CD4-positive, alpha-beta T cell treated with Interleukin-15 for 1 hour (primary cell): ENCODE measurements at places on chromosomes 2 and 18.

DNA sequence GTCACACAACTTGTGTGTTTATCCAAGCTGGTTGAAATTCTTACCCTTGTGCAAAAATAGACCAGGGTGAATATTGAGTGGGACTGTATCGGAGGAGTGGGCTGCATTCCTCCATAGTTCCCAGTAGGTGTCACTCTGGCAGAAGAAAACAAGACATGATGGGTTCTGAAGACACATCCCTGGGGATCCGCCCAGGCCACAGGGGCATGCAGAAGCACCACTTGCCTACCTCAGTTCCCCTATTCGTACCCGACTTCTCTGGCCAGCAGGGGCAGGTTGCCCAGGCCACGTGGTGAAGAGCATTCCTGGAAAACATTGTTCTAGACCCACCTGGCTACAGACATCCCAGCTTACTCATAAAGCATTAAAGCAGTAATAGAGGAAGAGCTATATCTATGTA lies 168.2 kb downstream of the FAM210A start:
- DNase-seq = peak; percentile 61

GRCh38 chr2:36380624-36381481 lies 25.3 kb downstream of the CRIM1 start:
- no peak for DNase-seq

DNA sequence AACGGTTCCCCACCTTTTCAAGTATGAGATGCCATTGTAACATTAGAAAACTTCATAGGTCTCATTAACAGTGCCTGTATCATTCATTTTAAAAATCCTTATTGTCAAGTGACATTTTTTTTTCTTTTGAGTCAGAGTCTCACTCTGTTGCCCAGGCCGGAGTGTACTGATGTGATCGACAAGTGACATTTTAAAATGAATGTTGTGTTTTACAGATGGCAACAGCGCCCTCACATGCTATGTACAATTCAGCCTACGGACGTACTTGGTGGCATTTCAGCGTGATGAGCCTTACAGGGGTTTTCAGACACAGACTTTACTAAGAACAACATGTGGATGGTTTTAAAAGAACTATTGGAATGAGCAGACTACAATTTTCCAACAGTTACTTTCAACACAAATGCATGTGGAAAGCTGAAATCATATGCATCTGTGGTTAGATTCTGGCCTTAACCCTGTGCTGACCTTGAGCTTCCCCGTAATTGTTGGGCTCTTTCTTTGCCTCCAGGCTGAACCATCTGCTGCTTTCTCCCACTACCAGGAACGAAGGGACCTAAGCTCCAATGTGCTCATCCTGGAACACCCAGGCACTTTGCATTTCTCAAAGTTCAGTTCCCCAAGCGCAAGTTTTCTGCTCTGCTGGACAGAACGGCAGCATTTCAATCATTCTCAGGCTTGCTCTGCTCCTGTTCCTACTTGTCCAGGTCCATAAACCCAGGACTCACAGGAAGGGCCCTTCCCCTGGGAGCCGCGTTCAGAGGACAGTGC lies 119.9 kb upstream of the NDUFV2 start:
- DNase-seq = no peak

- DNase-seq = no peak
These were observed 147.6 kb downstream of the CCBE1 start for GRCh38 chr18:59549503-59550173.

DNA sequence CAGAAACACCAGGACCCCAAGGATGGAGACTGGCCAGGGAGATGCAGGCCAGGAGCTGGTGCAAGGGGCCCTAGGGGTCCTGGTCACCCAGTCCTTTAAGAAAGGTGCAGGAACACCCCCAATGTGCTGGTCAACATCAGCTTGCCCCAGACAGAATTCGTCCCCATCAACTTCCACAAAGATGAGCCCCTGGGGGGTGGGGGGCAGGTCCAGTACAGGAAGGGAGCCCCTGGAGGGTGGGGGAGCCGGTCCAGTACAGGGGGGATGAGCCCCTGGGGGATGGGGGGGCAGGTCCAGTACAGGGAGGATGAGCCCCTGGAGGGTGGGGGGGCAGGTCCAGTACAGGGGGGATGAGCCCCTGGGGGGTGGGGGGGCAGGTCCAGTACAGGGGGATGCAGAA lies 160.7 kb upstream of the SALL3 start:
- no peak for DNase-seq

DNA sequence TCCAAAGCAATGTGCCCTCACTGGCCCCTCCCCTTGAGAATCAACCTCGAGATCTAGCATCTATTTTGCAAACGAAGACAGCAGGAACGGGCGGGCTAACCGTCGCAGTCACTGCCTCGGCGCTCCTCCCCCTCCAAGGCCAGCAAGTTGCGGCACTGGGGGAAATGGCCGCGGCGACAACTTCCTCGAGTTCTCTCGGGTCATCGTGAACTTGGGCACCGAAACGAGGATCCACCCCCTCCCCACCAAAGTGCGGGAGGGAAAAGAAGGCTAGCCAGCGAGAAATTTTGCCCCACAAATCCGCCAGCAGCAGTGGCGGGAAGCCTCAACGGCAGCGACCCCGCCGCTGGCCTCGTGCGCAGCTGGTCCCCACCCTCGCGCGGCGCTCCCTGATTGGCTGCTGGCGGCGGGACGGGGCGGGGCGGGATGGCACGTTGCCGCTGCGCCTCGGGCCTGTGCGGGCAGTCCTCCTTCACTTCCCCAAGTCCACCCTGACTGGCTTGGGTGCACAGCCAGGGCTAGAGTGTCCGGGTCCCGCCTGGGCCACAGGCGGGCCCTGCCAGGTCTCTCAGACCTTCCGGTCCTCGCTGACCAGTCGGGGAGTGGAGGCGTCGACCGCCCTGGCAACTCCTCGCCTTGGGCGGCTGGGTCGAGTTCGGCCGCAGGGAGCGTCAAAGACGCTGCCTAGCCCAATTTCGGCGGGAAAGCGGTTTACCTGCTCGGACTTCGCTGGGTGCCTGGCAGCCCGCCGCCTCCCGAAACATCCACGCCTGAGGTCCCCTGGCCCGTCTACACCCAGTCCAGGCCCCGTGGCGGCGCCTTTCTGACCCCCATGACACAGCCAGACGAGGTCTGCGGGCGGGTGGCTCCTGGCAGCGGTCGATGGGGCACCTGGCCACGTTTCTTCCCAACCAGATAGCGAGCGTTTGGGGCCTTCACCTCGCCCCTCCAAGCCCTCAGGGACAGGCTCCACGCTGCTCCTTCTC lies at the start of gene BOLL:
Gene BOLL (minus strand): TSS at position 364 of the 986 bp plus-strand sequence. CDS start 3,469 bp downstream, outside the sequence.
- DNase-seq = no peak

- DNase-seq = no peak
These were observed 5.6 kb downstream of the RAX start for GRCh38 chr18:59267503-59268126.

DNA sequence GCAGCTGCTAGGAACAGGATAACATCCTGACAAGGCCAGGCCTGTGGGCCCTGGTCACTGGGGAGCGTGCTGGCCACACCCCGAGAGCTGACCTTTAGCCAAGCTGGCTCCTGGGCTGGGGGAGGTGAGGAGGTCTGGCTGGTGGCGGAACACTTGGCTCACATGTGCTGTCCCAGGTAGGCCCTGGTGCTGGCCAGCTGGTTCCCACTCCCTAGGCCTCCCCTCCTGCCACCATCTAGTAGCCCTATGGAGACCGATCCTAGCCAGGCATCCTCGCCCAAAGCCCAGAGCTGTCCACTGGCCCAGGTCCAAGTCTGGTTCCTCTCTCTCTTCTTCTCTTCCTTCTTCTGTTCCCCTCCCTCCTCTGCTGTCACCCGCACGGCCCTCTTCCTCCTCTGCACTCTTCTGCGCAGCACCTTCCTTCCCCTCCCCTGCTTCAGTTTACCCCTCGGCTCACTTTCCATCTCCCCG lies 52.4 kb downstream of the TNS1 start:
- no peak for DNase-seq

DNA sequence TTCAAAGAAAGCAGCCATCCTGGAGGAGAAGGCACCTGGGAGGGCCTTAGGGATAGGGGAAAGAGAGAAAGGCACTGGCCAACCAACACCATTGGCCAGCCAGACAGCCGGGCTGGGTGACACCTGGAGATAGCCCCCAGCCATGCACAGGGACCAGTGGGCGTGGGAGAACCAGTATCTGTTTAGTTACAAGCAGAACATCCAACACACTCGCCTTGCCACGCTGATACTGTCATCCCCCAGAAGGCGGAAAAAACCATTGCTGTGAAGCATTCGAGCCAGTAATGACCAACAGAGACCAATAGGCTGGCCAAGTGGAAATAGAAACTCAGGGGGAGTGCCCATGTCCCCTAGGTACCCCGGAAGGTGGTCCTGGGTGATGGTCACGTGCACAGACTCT lies 15.5 kb downstream of the ASPRV1 start:
- no peak for DNase-seq

DNA sequence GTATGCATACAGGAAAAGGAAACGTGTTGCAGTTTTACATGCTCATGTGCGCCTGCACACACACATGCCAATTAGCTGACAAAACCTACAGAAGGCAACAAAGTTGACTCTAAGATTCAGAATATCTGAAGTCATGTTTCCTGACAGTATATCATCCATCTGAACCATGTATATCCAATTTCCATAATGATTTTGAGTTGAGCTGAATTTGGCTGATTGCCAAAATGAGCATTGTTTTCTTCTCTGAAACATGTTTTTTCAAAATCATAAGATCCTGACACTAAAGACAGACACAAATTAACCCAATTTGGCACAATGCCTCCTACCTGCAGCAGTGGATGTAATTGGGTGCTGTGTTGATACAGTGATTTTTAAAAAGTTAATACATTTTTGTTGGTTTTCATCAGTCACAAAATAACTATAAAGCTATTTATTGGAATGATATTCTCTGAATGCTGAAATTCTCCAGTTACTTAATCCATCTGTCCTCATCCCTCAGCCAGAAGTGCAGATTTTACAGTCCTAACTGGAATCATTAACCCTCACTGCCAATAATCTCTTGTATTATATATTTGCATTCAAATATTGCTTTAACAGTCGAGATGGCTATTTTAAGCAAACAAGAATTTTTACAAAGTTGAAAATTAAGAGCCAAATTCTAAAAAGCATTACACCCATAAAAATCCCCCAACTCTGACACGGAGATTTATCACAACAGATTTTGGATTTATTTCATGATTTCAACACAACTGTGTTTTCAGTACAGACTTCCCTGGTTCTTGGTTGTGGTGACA lies 161.7 kb upstream of the LMAN1 start:
- no peak for DNase-seq

DNA sequence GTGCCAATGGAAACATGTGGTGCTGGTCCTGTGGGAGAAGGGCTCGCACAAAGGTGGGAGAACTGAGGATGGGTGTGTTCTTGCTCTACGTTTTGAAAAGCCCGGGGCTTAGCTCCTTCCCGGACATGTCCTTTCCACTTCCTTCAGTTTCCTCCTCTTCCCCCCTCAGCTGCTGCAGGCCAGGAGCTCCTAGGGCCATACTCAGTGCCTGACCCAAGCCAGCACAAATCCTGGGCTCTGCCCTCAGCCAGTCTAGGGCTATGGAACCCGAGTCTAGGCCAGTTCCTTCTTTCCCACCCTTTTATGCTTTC lies 1.4 kb upstream of the SIX2 start:
- DNase-seq = no peak

DNA sequence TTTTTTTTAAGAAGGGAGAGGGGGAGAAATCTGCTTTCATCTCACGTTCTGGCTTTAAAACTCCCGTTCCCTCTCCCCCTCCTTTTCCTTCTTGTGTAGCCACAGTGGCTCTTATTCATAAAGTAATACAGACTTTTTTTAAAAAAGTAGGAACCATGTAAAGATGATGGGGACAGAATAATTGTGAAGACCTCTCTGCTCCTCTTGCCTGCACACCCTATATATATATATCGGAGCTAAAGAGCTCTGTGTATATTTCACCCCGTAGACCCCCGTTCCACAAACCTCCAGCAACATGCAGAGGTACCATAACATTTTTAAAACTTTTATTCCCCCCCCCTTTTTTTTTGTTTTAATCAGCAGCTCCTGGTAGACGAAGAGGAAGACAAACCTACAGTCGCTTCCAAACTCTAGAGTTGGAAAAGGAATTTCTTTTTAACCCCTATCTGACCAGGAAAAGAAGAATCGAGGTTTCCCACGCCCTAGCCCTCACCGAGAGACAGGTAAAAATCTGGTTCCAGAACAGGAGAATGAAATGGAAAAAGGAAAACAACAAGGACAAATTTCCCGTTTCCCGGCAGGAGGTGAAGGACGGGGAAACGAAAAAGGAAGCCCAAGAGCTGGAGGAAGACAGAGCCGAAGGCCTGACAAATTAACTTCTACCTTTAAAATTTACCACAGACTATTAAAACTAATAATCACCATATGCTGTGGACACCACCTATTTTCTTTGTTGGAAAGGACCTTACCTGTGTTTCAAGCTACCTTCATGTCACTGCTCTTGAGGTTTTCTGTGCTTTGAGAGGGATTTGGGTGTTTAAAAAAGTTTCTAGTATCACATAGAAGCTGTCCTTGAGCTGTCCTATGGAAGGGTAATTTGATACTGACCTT lies 1.7 kb downstream of the HOXD8 start:
- no peak for DNase-seq

DNA sequence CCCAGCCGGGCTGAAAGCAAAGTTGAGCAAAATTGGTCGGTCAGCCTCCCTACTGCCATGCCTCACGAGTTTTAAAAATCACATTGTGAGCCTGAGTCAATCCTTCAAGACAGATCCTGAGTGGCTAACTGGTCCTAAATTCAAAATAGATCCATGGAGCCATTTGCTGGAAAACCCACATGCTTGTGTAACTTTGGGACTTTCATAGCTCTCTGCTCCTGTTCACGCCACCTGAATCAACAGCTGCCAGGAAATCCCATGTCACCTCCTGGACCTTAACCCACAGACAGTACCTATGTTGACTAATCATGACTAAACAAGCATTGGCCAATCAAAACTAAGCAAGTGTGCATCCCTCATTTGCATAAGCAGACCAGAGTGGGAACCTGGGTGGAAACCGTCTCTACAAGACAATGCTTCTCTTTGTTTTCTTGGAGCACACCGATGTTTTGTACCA lies 42.8 kb upstream of the LDLRAD4 start:
- DNase-seq = no peak

GRCh38 chr2:234241656-234242458 lies 191.4 kb downstream of the SPP2 start:
- no peak for DNase-seq

DNA sequence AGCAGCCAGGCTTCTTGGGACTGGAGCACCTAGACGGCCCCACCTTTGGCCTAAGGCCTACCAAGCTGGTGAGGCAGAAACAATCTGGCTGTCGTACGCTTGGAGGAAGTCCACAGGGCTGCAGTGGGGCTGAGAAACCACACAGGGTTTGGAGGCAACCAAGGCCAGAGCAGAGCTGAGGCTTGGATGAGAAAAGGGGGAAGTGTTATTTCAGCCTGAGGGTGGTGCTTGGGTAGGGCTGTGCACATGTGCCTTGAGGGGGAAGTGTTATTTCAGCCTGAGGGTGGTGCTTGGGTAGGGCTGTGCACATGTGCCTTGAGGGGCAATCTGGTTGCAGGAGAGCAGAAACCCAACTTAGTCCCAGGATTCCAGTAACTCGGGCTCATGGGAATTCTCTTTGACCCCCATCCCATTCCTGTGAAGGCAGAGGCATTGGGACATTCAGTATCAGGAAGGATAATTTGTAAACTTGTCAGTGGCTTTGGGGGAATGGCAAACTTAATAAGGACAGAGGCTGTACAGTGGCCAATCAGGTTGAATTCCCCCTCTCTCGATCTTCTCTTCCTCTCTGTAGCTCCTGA lies 971 bp upstream of the FBXO41 start:
- peak; percentile 68 for DNase-seq
